ENCODE measurements at places on chromosomes 7 and 10.

DNA sequence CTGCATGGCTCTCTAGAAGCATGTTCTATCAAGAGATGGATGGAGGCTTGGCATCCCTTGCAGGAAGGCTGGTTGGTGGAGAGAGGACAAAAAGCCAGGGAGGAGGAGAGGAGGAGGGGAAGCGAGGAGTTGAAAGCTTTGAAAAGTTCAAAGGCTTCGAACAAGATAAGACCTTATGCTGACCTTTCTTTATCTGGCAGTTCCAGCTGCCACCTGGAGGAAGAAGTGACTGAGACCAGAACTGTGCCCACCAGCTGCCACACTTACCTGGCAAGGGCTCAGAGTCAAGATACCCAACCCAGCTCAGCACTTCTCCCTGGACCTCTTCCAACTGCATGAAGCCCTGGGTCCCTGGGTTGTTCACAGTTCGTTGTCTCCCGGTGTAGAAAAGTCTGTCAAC lies 14.8 kb downstream of the CCL24 start:
- DNase-seq = no peak

- no peak for DNase-seq
Observed at GRCh38 chr10:104762793-104763192, 121.7 kb downstream of the SORCS3 start.

- DNase-seq = no peak
Observed at GRCh38 chr7:99440195-99440594, 1.5 kb downstream of the CPSF4 start.

- no peak for DNase-seq
Observed at GRCh38 chr10:22219308-22219707, 1.5 kb upstream of the EBLN1 start.

DNA sequence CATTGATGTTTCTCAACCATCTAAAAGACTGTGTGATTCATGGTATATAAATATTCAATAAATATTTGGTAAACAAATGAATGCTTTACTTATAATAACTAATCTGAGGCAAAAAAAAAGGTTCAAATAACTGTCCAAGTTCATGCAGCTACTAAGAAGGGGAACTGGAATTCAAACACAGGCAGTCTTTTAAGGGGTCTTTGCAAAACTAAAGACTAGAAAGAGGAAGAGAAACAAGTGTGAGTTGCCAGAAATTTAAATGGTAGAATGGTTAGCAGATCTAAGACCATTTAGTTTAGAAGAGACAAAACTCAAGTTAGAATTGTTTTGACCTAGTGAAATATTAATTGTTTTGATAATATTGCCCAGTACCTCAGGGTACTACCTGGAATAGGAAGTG lies 642.0 kb upstream of the LRRN3 start:
- no peak for DNase-seq

- DNase-seq = no peak
Observed at GRCh38 chr10:43699516-43699915, 50.8 kb upstream of the ZNF32 start.

- DNase-seq = no peak
Observed at GRCh38 chr7:28112467-28112866, 68.1 kb downstream of the JAZF1 start.

- no peak for DNase-seq
Observed at GRCh38 chr7:136492366-136492765, 376.1 kb upstream of the CHRM2 start.

GRCh38 chr7:140877249-140877524 lies 47.5 kb downstream of the BRAF start:
- no peak for DNase-seq

DNA sequence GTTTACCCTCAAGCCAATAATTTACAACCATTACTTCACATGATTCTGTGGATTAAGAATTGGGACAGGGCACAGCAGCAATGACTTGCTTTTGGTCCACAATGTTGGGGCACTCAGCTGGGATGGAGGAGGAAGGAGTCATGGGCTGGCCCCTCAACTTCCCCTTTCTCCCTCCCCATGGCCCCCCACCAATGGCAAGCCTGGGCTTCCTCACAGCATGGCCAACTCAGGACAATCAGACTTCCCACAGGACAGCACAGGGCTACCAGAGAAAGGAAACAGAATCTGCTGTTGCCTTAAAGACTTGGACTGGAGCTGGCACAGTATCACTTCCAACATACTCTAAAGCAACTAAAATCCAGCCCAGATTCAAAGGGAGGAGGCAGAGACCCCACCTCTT lies 160.7 kb downstream of the PTPN20 start:
- no peak for DNase-seq

- DNase-seq = no peak
Observed at GRCh38 chr7:12625836-12626235, 55.3 kb downstream of the SCIN start.

DNA sequence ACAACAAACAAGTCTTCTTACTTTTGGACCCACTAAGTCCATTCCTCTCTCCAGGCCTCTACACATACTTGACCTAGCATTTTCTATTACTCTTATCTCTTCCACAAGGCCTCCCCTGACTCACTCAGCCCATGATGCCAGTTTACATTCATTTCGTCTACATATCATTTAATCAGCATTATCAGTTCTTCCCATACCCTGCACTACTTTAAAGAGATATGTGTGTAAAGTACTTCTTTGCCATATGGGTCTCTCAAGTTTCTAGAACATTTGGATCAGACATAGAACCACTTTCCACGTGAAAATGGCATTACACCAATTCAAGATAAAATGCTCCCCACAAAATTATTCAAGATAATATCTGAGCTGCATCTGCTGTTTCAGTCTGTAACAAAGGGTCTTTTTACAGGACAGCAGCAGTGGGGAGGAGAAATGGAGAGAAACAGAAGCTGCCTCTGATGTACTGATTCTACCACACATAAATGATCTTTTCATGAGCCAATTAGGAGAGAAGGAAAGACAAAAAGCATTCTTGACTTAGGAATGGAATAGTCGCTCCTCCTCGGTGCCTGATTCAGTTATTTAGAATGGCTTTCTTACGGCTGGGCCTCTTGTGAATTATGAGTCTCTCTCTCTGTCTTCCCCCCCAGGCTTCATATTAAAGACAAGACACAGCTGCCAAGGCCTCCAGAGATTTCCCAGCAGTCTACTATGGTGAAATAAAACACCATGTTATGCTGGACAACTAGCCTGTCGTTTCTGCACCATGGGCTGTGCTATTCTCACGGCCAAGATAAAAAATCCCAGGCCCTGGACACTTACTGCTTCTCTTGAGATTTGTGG lies 46.9 kb upstream of the SEPTIN7 start:
- no peak for DNase-seq

- peak; percentile 51 for DNase-seq
Observed at GRCh38 chr7:101814081-101814990, 3.1 kb upstream of the CUX1 start.

DNA sequence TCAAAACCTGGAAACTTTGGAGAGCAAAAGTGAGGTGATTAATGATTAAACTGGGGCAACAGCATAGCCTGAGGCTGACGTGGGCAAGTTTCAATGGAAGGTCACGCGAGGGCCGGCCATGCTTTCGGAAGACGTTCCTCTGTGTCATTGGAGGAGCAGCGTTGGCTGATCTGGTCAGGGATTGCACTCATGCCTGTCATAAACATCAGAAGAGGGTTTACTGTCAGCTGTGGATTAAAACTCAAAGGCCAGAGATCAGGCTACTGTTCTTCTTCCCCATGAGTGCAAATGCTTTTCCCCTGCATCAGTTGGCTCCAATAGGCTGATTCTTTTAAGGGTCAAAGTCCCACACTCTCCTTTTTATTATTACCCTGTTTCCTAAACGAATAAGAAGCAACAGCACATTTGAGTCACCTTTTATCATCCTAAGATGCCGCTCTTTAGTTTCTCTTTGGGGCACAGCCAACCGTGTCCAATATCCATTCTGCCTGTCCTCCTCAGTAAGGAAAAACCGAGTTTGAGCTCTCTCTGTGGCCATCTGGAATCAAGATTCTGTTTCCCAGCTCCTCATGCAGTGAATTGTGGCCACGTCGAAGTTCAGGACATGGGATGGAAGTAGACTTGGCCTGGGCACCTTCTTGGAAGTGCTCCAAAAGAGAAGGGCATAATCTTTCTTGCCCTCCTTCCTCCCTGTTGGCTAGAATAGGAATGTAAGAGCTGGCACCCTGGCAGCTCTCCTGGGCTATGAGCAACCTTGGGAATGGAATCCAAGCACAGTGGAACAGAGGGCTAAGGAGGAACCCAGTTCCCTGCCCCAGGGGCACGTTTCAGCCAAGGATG lies 62.5 kb upstream of the INSIG1 start:
- DNase-seq = no peak

DNA sequence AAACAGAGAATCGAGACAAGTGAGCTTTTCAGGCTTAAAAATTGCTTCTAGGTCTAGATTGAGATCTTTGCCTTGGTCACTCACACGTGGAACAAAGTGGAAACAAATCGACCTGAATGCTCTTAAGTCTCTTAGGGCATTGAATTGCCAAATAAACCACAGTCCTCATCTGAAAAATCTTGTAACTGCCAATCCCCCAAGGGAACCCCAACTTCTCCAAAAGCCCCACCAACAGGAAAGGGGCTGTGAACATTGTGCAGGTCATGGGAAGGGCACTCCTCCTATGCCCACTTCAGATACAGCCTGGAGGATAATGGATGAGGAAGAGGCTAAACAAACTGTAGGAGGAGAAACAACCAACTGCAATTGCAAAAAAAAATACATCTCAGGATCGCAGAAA lies 91.3 kb downstream of the DGKI start:
- no peak for DNase-seq
